ENCODE measurements at places on chromosomes 3 and 15. TPM values are rescaled to one million over a fixed set of nuclear protein-coding genes. Genes with fewer than 3 reads are reported as not detected.

DNA sequence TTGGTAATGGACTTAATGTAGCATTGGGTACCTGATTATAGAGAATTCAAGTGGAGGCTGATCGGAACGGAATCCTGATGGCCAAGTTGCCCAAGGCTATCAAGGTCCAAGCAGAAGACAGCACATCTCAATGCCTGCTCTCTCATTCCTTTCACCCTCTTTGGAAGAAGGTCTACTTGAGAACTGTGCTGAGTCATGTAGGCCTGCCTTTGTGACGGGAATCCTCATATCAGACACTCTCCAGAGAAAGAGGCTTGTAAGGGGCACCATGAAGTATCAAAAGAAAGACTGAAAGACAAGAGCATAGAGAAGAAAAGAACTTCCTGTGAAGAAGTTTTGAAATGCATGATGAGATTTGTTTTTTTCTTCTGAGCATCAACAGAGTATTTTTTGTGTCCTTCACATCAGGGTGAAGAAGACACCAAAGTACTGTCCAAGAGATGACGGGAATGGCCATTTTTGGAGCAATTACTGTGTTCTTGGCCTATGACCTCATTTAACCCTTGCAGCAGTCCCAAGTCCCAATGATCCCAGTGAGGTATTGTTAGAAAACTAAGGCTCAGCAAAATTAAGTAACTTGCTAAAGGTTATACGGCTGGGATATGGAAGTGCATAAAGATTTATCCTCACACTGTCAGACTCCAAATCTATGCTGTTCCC, 13.2 kb upstream of the LARP6 start:
- no peak for DNase-seq

- no peak for DNase-seq
Observed at GRCh38 chr3:147702509-147702908, 293.3 kb downstream of the ZIC1 start.

Gene SAMD7
- total RNA-seq = not detected

Gene FBXL2
- total RNA-seq = not detected

- no peak for DNase-seq
Observed at GRCh38 chr3:188036375-188037194, 117.4 kb upstream of the LPP start.

DNA sequence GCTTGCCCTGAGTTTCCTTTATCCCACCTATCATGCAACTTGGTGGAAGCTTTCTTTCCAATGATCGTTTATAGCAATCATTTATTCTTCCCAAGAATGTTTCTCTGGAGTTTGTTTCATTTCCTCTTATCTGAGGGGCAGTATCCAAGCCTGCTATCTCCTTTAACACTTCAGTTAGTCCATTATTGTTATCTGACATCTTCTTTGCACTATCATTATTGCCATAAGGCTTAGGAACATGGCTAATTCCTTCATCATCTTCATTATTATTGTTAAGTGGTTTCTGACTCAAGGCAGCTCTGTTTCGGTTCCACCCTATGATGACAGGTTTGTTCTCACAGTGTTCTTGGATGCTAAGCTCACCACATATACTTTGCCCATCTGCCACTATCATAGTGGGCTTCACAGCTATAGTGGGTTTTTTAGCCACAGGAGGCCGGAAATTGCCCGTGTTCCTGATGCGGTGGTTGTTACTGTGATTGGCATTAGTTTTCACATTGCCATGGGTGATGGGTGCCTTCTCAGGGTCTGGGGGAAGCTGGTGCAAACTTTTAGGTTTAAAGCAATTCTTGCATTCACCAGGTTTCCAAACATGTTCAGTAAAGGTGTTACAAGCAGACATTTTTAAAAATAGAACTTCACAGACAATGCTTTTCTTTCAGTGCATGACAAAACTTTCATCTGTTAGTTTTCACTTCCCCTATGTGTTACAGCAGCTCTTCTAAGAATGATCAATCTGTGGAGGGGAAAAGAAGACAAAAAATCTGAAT, 110.6 kb upstream of the TSPAN3 start:
- DNase-seq = no peak

Gene PRRT3
- 9.8 TPM for total RNA-seq

GRCh38 chr3:133444423-133444774, 44.5 kb downstream of the BFSP2 start:
- no peak for DNase-seq

Gene NOX5
- total RNA-seq = 0.08 TPM

DNA sequence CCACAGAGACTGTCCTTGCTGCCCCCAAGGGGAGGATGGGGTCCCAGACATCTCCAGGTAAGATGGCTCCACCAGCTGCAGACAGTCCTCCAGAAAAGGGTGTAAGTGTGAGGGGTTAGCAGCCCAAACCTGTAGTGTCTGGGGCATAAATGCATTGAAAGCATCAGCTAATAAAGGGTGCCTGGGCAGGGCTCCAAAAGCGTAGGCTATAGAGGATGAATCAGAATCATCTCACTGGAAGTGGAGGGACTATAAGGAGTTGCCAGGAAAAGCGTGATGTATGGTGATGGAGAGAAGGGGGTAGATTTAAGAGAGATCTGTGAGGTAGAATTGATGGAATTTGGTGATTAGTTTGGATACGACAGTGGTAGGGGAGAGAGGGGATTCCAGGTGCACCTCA, 79.9 kb upstream of the ONECUT1 start:
- DNase-seq = no peak

- no peak for DNase-seq
Observed at GRCh38 chr3:13365390-13366379, 54.4 kb downstream of the NUP210 start.
